ENCODE measurements at places on chromosomes 2 and 18.

GRCh38 chr2:241857041-241857541 is 1.6 kb downstream of the PDCD1 start:
- no peak for DNase-seq

GRCh38 chr18:11512096-11513025 is 97.0 kb upstream of the SLC35G4 start:
- peak; percentile 31 for DNase-seq

DNA sequence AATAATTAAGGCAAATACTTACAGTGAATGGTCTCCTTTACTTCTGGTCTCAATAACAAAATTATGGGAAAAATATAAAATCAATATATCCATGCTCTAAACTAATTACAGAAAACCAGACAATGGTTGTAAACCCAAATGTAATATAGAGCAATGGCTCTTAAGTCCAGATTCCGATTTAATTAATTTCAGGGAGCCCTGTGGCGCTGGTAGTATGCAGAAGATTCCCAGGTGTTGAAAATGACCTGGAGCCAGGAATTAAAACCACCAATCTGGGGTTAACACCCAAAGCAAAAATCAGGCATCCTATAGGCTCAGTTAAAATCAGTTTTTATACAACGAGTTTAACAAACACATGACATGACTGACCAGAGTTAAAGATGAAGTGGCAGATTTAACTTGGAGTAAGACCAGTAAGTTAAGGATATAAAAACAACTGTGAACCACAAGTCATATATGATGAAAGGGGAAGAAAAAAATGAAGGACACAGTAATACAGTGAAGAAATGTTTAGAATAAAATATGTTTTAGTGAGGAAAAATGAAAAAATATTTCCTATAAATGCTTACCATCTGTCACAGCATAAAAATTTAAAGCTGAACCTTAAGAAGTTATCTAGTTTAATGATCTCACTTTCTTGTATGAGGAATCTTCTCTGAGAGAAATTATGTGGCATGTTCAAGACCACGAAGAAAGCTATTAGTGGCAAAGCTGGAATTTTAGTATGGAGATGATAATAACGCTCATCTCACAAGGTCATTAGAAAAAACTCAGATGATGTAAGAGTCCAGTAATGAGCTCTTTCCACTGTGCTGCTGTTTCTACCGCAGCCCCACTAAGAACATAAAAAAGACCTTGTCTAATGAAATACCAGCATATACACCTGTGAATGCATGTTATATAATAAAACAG is 45.8 kb upstream of the FLACC1 start:
- DNase-seq: peak; percentile 30

- DNase-seq: no peak
These were observed 29.2 kb downstream of the HS6ST1 start for GRCh38 chr2:128289439-128289838.

GRCh38 chr2:33620-34019 is 12.7 kb downstream of the FAM110C start:
- no peak for DNase-seq

- peak; percentile 86 for DNase-seq
These were observed 79.6 kb upstream of the SPOPL start for GRCh38 chr2:138421971-138422335.

Measured in astrocyte of the hippocampus (primary cell).